ENCODE measurements at places on chromosomes 2 and 18.

GRCh38 chr2:187617905-187618304, 63.7 kb upstream of the TFPI start:
- no peak for DNase-seq

DNA sequence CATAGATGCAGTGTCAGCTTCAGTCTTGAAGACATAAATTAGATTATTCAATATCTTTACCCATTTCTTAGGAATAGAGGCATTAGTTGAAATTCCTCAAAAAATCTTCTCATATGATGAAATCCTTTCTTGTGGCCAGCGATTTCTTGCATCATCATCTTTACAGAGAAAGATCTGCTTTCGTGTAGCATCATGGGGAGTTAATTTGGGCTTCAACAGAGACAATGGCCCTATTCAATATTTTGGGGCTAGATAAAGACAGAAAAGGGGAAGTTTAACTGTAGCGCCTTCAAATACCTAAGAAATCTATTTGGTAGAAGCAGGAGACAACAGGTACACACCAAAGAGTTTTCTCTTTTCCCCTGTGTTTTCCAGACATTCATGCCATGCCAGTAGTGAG, 73.8 kb downstream of the TGFA start:
- DNase-seq: no peak

DNA sequence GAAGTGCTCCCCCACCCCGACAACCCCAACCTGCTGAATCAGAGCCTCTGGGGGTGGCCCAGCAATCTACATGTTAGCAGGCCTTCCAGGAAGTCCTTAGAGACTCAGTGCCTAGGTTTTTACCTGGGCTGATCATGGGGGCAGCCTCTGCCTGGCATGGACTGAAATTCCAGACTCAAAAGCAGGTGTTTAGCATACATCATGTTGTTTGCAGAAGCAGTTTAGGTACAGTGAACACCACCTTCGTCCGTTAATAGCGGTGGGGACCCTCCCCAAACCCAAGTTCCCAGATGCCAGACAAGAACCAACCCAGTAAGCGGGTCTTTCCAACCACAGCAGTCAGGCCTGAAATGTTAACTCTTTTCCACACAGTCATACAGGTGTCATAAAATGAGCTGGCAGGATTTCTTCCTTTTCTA, 26.4 kb upstream of the GALR1 start:
- no peak for DNase-seq

DNA sequence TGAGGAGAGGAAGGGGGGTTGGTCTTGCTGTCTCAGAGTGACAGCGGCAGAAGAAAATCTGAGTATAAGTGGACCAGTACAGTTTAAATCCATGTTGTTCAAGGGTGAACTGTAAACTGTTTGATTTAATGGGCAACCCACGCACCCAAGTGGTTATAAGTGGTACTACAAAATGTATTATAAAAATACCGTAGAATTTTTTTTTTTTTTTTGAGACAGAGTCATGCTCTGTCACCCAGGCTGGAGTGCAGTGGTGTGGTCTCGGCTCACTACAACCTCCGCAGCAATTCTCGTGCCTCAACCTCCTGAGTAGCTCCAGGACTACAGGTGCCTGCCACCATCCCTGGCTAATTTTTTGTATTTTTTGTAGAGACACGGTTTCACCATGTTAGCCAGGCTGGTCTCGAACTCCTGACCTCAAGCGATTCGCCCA, 2.1 kb upstream of the CHCHD5 start:
- no peak for DNase-seq

DNA sequence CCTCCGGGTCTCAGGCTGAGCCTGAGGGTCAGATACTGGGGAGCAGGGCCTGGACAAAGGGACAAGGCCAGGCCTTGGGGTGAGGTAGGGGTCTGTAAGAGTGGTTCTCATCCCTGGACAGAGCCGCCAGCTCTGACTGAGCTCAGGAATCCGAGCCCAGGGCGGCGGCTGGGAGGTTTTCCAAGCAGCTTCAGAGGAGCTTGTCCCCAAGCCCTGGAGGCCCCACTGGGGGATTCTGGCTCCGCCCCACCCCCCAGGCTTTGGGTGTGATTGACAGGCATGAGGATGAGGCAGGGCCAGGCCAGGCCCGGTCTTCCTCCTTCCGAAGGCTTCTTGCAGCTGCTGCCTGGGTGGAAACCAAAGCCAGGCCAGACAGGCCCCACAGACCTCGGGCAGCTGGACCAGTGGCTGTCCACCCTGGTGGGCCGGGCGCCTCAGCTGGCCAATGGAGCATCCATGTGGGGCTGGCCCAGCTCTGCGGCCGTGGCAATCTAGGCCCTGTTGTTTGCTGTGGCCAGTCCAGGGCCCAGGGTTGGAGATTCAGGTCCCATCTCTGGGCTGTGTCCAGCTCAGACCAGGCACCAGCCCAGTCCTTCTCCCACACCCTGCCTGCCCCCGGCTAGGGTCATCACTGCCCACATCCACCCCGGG, 23.1 kb upstream of the GPC1 start:
- DNase-seq: no peak
